ENCODE measurements at places on chromosomes 16 and 17.

GRCh38 chr17:70099294-70099693, 24.3 kb downstream of the KCNJ16 start:
- no peaks in the 10 kb centered on the region for H3K4me1 ChIP-seq
- no peak for DNase-seq
- no peak overlapping the region for H3K27ac ChIP-seq
- H3K27me3 ChIP-seq, result no peaks in the 10 kb centered on the region

DNA sequence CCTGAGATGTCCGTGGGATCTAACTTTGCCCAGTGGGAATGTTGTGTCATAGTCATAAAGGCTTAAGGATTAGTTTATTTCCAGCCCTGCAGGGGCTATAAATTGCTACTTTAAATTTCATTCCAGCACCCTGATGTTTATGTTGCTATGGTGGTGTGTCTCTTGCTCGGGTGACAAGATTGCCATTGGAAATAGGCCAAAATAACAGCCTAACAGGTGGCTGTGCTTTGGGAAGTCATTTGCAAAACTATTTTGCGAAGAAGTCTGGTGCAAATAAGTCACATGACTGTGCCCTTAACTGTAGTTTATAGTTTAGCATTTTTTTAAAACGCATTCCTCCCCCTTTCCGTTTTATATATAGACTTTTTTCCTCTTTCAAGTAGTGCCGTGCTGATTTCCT, 23.1 kb downstream of the PITPNC1 start:
- H3K4me3 ChIP-seq, result no peak overlapping the region
- H3K36me3 ChIP-seq, result no peaks in the 10 kb centered on the region
- no peaks in the 10 kb centered on the region for H3K27me3 ChIP-seq

DNA sequence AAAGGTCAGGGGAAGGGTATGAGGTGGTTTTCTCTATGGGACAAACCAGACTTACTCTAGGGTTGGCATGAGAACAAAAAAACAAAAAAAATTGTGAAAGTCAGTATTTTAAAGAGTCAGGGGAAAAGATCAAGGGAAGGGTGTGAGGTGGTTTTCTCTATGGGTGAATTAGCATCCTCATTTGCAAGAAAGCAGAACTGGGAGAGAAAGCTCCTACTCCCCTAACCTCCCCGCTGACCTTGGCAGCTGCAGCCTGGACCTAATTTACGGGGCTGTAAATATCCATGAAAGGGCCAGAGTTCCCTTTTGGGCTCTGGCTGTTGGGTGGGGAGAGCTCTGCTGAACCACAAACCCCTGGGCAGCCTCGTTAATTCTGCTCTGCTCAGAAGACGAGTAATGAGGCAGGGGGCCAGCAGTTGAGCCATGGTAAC, 10.6 kb downstream of the RHBDL3 start:
- H3K36me3 ChIP-seq, result no peaks in the 10 kb centered on the region
- no peaks in the 10 kb centered on the region for H3K4me1 ChIP-seq
- DNase-seq, result no peak
- no peak overlapping the region for H3K4me3 ChIP-seq
- peaks cover 30% of the 10 kb centered on the region for H3K27me3 ChIP-seq

DNA sequence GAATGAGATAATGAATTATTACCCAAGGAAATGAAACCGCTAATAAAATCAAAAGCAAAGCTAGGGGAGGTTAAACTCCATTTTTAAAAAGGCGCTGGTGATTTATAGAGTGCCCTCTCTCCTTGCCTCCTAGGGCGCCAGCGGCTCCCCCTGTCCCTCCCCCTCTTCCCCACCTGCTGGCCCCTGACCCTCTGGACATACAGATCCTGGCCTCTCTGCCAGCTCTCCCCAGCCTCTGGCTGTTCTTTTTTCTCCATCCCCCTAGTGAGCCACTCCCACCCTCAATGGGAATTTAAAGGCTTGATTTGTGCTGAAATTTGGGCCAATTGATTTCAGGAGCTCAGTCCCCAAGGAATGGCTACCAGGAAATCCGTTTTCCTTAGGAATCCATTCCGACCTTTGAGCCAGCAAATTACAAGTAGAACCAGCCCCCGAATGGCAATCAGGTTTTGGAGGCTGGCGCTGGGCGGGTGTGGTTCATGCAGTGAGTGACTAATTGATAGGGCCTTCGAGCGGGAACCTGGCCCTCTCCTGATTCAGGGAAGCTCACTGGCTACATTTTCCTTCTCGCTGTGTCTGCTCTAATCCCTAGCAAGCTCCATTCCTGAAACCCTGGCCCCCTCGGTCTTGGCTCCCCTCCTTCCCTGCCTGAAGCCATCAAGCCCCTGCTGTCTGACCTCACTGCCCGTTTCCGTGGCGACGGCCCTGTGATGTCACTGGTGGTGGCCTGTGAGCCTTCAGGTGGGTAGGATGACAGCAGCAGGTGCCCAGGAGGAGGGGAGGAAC, 141.9 kb upstream of the SDK2 start:
- H3K4me1 ChIP-seq, result no peaks in the 10 kb centered on the region
- H3K4me3 ChIP-seq, result no peak overlapping the region
- H3K27ac ChIP-seq, result no peak overlapping the region
- H3K27me3 ChIP-seq, result peaks cover 3% of the 10 kb centered on the region

- no peak overlapping the region for H3K27ac ChIP-seq
- no peaks in the 10 kb centered on the region for H3K27me3 ChIP-seq
- DNase-seq, result no peak
- no peaks in the 10 kb centered on the region for H3K36me3 ChIP-seq
- H3K4me3 ChIP-seq, result no peak overlapping the region
These were observed 15.6 kb downstream of the BEAN1 start for GRCh38 chr16:66442502-66443268.
